ENCODE measurements at places on chromosomes 13 and 19. TPM values are rescaled to one million over a fixed set of nuclear protein-coding genes. Genes with fewer than 3 reads are reported as not detected.

DNA sequence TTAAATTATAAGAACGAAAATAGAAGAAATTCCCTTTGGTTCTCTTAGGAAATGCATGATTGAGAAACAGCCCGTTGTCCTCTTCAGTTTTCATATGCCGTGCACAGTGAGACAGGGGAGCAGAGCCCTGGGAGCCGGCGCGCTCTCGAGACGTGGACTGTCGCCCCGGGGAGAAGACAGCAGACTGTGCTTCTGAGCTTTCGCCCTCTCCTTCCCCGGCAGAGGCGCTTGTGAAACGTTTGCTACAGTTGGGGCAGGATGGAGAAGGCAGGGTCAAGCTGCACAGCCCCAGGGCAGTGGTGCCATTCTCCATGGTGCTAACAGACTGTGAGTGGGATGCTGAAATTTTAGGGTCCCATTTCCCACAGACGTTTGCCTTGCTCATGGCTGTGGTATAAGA, 192.2 kb upstream of the KL start:
- H3K27me3 ChIP-seq: no peaks in the 10 kb centered on the region
- no peaks in the 10 kb centered on the region for H3K4me1 ChIP-seq
- no peaks in the 10 kb centered on the region for H3K36me3 ChIP-seq
- no peak for DNase-seq

GRCh38 chr13:111927181-111927540, 139.8 kb upstream of the SOX1 start:
- no peaks in the 10 kb centered on the region for H3K36me3 ChIP-seq
- no peaks in the 10 kb centered on the region for H3K4me1 ChIP-seq
- DNase-seq: no peak
- H3K27ac ChIP-seq: no peak overlapping the region
- no peak overlapping the region for H3K4me3 ChIP-seq

DNA sequence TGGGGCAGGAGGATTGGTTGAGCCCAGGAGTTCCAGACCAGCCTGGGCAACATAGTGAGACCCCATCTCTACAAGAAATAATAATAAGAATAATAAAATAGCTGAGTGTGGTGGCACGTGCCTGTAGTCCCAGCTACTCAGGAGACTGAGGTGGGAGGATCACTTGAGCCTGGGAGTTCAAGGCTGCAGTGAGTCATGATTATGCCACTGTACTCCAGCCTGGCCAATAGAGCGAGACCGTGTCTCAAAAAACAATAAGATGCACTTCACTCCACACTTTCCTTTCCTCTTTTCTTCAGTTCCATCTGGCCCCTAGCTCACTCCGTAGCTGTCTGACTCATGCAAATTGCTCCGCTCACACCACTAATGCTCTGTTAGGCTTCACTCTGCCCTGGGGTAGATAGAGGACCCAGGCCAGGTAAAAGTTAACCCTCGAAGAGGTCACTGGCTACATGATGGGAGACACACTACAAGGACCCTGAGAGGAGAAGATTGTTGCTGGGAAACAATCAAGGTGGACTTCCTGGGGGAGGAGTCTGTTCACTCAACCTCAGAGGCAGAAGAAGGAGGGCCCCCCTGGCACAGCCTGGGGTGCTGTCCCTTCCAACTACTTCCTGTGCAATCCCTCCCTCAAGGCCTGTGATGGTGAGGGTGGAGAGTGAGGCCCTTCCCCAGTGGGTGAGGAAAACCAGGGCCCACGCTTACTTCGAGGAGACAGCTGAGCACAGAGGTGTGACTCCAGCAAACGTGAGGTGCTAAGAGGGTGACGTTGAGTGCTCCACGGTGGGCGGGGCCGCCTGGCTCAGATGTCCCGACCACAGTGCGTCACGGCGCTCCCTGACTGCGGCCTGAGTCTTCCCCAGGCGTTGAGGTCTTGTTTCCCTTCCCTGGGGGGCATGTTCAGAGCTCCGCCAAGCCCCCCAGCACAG, 8.8 kb upstream of the TNFSF9 start:
- no peaks in the 10 kb centered on the region for H3K36me3 ChIP-seq
- H3K4me1 ChIP-seq: peaks cover 22% of the 10 kb centered on the region
- H3K27ac ChIP-seq: no peak overlapping the region
- no peak for DNase-seq

DNA sequence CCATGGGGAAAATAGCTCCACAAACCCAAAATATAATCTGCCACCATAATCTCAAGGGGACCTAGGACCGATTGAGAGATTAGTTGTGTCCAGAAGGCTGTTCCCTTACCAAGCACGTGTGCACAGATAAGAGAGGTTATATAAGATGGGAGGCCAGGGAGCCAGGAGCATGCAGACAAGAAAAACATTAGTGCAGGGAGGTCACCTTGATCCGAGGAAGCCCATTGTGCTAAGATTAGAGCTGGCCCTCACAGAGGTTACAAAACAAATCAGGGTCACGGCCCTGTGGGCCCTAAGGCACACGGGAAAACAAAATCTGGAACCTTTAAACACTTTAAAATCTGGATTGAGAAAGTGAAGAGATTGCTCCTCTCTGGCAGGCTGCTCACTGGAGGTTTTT, 37.7 kb downstream of the RGCC start:
- DNase-seq: no peak
- no peaks in the 10 kb centered on the region for H3K4me1 ChIP-seq
- H3K27ac ChIP-seq: no peak overlapping the region
- no peaks in the 10 kb centered on the region for H3K36me3 ChIP-seq

FAM216B gene
- total RNA-seq: 0.41 TPM

NBEA gene
- total RNA-seq: 5.9 TPM

SIAH3 gene
- total RNA-seq: 0.10 TPM

SCEL gene
- 53.0 TPM for total RNA-seq

ZNF730 gene
- 2.8 TPM for total RNA-seq
